ENCODE measurements at places on chromosomes 11 and 22.

GRCh38 chr11:104858882-104859775 lies 39.1 kb downstream of the CASP12 start:
- DNase-seq, result no peak

GRCh38 chr11:111663820-111664219 lies 61.6 kb downstream of the SIK2 start:
- no peak for DNase-seq

- no peak for DNase-seq
These were observed 66.7 kb upstream of the A4GALT start for GRCh38 chr22:42787357-42787736.

DNA sequence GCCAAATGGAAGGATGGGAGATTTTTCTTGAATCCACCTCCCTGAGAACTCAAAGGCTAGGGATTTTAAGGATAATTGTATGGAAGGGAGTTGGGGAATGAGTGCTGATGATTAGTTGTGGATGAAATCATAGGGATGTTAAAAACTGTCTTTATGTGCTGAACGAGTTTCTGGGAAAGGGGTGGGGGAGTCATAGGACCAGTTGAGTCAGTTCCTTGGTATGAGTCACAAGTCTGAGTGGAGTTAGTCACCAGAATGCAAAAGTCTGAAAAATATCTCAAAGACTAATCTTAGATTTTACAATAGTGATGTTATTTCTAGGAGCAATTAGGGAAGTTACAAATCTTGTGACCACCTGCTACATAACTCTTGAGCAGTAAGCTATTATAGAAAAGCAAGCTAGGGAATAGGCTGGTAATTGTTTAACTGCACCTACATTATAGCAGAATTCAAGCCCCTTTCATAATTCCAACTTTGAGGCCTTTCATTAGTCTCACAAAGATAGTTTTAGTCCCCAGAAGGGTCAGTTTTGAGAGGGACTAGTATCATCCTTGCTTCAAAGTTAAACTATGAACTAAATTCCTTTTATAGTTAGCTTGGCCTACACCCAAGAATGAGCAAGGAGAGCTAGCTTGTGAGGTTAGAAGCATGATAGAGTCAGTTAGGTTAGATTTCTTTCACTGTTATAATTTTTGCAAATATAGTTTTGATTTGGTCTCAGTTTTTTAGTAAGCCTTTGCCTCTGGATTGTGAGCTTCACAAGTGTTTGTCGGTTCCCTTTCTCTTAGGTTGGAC lies 668.0 kb downstream of the ETS1 start:
- DNase-seq, result no peak

DNA sequence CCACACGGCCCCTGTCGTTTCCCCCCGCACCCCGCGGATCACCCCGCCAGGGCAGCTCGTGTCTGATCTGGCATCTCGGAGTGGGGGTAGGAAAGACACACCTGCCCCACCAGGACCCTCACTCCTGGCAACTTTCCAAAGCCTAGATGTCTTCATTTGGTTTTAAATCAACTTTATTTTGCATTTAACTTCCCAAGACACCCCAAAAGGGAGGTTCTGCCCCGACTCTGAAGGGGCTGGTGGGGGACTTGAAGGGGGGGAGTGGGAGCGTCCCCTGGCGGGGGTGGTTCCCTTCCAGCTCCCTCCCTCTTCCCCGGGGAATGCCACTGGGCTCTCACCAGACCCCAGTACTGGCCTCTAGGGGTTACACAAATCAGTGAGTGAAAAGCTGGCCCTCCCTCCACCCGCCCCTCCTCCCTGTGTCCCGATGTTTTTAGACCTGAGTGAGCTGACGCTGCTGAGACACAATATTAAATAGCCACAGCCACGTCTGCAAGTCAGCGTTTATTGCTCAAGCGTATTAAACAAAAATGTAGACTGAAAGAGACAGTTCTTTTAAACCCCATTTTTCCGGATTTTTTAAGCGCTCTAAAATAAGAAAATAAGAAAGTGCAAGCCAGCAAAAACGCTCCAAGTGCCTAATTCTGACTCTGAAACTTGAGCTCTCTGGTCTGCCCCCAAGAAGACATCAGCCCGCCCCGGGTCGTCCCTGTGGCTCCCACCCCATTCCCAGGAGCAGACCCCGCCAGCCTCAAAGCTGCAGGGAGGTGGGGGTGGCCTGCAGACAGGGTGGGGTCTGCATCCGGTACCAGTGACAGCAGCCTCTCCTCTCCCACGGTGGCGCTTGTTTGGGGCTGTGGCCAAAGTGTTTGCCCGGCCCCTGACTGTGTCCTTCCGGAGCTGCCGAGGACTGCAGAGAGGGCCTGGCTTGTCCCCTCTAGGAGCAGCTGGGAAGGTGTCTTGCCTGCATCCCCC lies 1.1 kb upstream of the TTLL8 start:
- no peak for DNase-seq

DNA sequence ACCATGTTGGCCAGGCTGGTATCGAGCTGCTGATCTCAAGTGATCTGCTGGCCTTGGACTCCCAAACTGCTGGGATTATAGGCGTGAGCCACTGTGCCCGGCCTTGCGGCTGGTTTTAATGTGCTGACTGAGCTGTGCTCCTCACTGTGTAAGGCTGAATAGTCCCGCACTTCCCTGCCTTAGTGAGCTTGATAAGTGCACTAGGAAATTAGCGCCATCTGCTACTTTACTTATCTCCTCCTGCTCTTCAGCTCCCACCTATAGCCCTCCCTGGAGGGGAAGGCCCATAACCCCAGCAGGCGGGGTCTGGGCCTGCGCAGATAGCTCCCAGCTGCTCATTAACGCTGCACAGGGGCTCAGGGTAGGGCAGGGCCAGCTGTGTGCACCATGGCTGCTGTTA lies 49.4 kb downstream of the CLMP start:
- no peak for DNase-seq

DNA sequence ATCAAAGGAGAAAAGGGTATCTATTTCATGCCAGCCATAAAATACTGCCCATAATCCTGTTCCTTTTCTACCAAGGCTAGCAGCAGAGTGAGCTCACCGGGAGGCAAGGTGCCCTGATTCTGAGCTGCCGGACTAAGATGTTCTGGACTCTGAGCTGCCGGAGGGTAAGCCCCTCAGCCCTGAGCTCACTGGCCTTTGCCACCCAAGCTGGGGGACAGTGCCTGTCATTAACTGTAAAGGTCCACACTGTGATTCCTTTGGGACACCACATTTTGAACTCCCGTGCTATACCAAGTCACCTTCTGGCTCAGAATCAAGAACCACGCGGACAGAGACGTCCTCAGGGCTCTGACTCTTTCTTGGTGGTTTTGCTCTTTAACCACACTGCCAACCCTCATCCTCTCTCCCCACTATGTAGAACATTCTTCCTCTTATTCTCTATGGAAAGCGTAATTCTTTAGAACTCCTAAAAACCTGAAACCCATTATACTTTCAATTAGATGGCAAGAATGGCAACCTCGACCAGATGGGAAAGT lies 88.4 kb upstream of the BID start:
- DNase-seq, result no peak

- DNase-seq, result no peak
These were observed 62.4 kb downstream of the ZBTB16 start for GRCh38 chr11:114121804-114122504.
